ENCODE measurements at places on chromosomes 4 and X.

- DNase-seq = no peak
Measured at GRCh38 chr4:40228497-40229365, 31.9 kb downstream of the RHOH start.

DNA sequence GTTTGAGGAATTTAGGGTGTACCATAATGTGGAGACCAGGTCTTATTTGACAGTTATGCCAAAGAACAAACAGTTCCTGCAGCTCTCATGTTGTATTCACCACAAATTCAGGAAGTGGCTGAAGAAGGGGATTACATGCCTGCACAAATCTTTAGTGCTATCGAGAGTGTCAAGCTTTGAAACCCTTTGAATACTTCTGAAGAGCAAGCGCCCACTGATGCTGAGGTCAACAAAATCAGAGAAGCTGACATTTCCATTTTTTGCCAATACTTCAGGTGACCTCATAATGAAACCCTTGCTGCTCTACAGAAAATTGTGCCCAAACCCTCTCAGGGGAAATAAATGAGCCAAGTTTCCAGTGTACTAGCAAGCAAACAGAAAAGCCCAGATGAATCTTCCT lies 28.4 kb downstream of the PAK3 start:
- DNase-seq = peak; percentile 11

- DNase-seq = no peak
Measured at GRCh38 chr4:47533689-47534347, 48.7 kb downstream of the ATP10D start.

DNA sequence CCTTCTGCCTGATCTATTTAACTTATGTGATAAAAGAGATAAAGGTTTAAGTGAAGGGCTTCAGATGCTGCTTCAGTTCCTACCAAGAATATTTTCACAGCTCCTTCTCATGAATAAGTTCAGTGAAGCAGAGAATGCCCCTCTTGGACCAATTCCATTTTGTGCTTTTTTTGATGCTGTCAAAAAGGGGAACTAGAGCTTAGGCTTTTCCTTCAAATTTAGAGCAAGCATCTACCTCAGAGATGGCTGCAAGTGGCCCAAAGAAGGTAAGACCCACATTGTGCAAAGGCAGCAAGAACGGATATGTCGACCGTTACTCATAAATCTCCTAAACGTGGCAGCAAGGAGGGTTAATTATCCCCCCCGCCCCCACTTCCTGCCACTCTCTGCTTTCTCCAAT lies 4.5 kb downstream of the CHRDL1 start:
- no peak for DNase-seq

- DNase-seq = no peak
Measured at GRCh38 chrX:28391528-28391927, 195.7 kb upstream of the IL1RAPL1 start.
